HS-27A (cell line): ENCODE measurements at places on chromosomes 7 and 10.

- no peak for DNase-seq
Observed at GRCh38 chr7:13908667-13909397, 80.6 kb downstream of the ETV1 start.

- DNase-seq: no peak
Observed at GRCh38 chr7:141012696-141013344, 1.9 kb downstream of the MRPS33 start.

GRCh38 chr10:96238646-96239623, 32.4 kb downstream of the BLNK start:
- DNase-seq: no peak

GRCh38 chr10:132094581-132095234, 29.0 kb downstream of the JAKMIP3 start:
- no peak for DNase-seq

GRCh38 chr10:59631237-59631636, 78.4 kb downstream of the SLC16A9 start:
- DNase-seq: no peak

- no peak for DNase-seq
Observed at GRCh38 chr7:96055717-96056116, 266.2 kb downstream of the SLC25A13 start.

- DNase-seq: no peak
Observed at GRCh38 chr10:69626826-69627225, 3.2 kb upstream of the FAM241B start.

DNA sequence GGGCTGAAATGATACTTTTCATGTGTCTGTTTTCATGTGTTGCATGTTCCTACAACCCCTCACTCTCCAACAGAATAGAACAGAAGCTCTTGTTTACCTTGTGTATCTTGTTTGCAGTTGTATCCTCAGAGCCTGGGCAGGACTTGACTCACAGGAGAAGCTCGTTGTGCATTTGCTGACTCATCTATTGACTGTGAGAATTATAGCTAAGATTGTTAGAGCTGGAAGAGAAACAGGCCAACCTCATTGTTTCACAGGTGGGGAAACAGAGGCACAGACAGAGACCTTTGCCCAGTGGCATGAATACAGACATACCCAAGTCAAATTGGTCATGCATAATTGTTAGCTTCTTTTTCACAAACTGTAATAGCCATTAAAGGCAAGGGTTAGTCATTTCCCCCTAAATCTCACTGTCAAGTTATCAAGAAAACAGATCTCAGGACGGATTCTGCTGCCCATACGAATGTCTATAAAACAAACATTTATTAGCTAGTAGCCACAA, 4.6 kb upstream of the TSPAN15 start:
- no peak for DNase-seq

GRCh38 chr7:32502728-32503127, 7.4 kb downstream of the AVL9 start:
- DNase-seq: no peak

GRCh38 chr10:12264204-12264940, 68.4 kb downstream of the CDC123 start:
- peak; percentile 26 for DNase-seq

DNA sequence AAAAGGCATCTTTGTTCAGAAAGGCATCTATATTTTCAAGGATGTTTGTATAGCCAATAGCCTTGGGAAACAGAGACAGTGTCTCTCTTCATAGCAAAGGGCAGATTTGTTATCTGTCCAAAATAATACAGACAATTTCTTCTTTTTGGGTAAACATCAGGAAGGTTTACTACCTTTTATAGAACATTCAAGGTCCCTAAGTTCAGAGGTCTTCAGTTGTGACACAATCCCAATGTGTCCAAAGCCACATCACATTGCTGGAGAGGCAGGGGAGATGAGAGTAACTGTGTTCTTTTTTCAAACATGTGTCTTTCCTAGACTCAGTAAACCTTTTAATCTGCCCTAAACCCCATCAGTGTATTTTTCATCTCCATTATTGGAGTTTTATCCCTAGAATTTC, 33.6 kb upstream of the FAM13C start:
- DNase-seq: no peak

DNA sequence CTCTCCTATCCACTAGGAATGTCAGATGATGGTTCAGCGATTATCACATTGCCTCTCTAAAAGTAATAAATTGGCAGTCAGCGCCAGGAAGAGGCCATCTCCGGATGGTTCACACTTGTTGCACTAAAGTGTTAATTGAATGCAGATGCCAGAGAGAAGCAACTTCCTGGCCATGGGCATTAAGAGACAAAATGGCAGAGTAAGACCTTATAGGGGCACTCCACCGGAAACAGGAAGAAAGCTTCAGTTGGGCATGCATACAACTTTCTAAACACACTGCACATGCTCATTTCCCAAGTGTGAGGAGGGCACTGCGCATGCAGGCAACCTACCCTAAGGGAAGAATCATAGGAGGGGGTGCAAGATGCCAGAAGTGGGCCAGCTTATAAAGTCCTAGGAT, 71.7 kb upstream of the AUTS2 start:
- DNase-seq: no peak

GRCh38 chr7:126569402-126569801, 683.3 kb downstream of the GRM8 start:
- no peak for DNase-seq

- no peak for DNase-seq
Observed at GRCh38 chr10:23432639-23433038, 6.2 kb upstream of the OTUD1 start.
